ENCODE measurements at places on chromosomes 3 and 15.

- DNase-seq, result no peak
Observed at GRCh38 chr3:129365296-129366136, 62.9 kb downstream of the EFCAB12 start.

DNA sequence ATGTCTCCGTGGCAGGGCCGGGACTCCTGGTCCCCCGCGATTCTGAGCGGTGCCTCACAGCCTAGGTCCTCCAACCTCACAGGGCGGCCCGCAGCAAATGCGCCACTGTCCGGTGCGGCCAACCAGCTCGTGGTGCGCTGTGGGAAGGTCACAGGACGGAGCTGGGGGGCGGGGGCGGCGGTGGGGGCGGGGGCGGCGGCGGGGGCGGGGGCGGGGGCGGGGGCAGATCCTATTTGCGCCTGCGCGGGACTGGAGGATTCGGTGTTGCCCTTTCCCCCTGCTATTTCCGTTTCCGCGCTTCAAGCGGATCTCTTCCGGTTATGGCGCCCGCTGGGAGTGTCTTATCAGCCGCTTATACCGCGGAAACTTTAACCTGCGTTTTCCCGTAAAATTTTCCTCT is 106.7 kb upstream of the SNRPN start:
- DNase-seq, result peak; percentile 28

DNA sequence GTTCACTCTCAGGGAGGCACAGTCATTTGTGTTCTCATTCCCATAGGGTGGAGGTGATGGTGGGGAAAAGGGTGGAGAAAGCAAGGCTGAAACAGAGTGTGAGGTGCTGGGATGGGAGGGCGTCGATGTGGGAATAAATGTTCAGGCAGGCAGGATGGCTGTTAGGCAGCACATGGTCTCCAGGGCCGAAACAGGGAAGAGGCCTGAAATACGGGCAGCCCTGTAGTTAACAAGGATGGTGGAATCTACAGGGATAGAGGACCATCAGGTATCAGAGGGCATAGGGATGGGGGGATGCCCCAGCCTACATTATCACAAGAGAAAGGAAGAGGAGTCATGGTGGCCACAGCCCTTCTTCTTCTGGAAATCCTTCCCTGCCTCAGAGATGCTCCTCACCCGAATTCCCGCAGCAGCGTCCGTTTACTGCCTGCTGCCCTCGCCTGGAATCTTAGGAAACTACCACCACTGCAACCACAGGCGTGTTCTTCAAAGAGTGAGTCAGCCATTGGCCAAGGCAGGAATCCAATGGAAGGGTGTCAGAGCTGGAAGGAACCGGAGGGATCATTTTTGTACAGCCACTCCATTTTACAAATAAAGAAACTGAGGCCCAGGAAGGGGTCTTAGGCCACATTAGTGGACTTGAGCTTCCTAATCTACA is 49.7 kb upstream of the POMGNT2 start:
- DNase-seq, result no peak

- DNase-seq, result no peak
Observed at GRCh38 chr3:136952292-136952691, 5.5 kb upstream of the IL20RB start.

- no peak for DNase-seq
Observed at GRCh38 chr15:88651971-88652370, 13.2 kb downstream of the ISG20 start.

- no peak for DNase-seq
Observed at GRCh38 chr3:135513106-135514059, 452.1 kb upstream of the PPP2R3A start.

GRCh38 chr15:51240066-51240465 is 98.3 kb downstream of the CYP19A1 start:
- DNase-seq, result no peak

DNA sequence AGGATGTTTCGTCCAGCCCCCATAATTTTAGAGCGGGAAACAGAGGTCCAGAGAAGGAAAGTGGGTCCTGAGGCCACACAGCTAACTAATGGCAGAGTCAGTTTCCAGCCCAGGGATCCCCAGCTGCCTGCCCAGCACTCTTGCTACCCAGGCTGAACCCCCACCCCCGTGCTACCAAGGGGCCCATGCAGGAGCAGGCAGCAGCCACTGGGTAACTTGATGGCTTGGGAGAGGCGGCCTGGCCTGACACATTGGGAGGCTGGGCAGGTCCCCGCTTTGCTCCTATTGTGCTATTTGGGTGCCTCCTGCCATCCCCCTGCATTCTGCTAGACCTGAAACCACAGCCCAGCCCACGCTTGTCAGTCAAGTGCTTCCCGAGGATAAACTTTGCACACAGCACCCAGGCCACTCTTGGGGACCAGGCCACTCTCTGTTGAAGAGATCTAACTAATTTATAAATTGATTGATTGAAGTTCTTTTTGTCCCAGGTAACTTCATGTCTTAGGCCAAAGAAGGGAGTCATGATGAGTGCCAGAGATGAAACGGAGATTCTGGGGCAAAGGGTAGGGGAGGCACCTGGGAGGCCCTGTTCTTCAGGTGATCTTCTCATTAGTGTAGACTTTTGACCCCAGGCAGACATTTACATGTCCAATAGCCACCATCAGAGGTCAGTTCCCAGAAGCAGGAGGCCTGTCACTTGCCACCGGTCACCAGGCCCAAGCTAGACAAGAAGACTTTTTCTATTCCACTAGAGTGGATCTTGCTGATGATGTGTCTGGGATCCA is 7.0 kb downstream of the PAK6 start:
- no peak for DNase-seq

- DNase-seq, result no peak
Observed at GRCh38 chr3:178628037-178628436, 91.8 kb downstream of the KCNMB2 start.

- no peak for DNase-seq
Observed at GRCh38 chr3:170899455-170899854, 9.0 kb downstream of the EIF5A2 start.

DNA sequence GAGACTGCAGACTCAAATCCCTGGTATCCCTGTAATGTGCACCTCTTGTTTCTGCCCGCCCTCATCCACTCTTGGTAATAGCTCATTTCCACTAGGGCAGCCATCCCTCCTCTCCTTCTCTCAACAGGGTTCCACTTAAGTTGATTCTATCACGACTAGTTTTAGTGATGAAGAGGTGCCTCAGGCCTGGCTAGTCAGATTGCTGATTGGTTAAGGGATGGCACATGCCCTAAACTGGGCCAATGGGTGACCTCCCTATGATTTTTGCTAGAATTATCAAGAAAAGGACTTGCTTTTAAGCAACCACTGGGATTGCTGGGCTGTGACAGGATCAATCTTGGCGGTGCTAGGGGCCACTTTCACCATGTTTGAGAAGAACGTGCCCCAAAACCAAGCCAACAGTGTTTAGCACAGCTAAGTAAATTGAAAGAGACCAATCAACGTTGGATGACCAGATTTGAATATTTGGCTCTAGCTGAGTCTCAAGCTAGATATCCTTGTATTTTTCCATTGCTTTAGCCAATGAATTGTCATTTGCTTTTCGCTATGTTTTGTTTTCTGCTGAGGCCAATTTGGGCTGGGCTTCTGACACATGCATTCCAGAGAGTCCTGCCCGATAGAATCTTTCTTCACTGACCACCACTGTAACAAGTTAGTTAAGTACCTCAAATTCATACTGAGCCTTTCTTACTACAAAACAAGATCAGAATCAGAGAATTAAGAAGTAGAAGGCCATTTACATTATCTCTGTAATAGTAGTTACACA is 131.0 kb downstream of the PDZRN3 start:
- no peak for DNase-seq

DNA sequence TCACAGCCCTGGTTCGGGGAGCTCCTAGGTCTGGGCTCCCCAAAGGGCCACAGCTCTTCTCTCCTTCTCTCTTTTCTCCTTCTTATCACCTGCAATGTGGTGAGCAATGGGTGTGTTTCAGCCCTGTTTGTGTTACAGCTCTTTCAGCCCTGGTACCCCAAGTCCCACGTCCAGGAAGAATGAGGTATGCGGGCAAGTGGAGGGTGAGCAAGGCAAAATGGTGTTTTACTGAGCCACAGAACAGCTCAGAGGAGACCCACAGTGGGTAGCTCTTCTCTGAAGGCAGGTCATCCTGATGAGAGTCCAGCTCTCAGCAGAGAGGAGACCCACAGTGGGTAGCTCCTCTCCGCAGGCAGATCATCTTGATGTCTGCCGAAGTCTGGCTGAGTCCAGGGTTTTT is 86.8 kb downstream of the BFSP2 start:
- no peak for DNase-seq

- DNase-seq, result no peak
Observed at GRCh38 chr15:27339138-27339537, 368.2 kb downstream of the GABRG3 start.

DNA sequence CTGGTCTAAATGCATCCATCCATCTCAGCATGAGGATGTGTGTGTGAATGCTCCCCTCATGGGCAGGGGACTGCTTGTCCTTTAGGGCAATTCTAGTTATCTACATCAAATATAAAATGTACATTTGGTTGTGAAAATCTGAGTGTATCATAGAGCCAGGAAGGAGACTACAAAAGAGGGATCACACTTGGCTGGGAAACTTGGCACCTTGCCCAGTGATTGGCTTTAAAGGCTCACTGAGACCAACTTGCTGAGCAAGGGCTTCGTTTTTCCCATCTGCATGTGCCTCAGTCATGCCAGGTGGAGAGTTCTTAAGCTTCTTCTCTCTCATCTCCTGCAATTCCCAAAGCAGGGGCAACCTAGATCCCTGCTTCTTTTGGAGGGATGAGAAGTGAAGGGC is 5.2 kb downstream of the CAPN3 start:
- DNase-seq, result no peak

DNA sequence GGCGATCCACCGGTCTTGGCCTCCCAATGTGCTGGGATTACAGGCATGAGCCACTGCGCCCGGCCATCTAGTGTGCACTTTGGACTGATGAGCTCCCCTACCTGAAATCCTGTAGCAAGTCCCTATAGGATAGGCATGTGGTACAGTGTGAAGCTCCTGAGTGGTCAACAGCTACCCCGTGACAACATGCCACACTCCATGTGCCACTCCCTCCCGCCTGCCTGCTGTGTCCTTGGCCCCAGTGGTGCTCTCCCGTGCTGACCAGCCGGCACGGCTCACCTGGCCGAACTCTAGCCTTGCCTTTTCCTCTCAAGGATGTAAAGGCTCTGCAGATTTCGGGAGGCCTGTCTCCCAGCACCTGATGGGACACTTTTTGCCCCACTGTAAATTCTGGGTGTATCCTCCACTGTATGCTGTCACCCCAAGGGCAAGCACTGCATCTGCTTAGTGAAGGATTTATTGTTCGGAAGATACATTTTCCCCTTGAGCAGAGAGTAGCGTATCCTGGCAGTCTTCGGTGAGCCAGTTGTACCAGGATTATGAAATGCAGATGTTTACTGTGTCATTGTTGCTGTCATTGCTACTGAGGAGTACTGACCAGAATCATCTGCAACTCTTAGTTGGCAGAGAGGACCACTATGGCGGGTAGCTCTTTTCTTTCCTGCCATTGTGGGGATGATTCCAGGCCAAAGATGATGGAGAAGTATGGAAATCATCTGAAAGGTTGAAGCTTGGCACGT is 64.7 kb downstream of the IGF1R start:
- no peak for DNase-seq

DNA sequence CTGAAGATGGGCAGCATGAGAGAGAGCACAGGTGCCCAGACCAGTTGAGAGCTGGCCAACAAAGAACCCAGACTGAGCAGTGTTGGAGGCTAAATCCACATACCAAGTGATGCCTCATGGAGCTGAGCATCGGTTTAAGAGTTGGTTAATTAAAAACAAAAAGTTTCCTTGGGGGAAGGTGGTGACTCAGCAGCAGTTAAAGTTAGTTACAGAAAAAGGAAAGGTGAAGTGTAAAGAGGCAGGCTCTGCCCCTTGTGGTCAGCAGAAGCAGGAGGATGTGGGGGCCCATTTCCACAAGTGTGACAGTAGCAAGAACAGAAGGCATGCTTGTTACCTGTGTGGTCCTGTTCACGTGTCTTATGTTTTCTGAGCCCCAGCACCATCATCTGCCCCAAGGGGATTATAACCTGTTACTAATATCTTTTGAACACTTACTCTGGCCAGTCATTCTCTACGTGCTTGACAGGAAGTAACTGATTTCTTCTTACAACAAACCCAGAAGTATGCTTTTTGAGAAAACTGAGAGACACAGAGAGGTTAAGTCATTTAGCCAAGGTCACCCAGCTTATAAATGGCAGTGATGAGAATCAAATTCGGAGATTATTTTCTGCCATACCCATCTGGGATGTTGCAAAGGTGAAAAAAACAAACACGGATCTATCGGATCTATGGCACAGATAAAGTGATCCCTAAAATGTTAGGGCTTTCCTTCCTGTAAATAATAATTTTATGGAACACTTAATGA is 91.0 kb downstream of the EPHB1 start:
- no peak for DNase-seq

DNA sequence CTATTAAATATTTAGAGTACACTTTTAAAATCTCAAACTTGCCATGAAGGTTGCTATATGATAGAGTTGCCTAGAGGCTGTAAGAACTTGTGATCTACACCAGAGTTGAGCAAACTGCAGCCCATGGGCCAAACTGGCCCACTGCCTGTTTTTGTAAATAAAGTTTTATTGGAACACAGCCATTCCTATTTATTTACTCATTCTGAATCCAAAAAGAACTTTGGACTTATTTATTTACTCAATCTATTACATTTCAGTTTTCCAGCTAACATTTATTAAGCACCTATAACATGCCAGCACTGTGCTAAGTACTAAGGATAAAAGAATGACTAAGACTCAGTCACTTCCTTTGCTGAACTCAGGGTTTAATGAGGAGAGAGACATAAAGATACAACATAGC is 403.6 kb downstream of the ERC2 start:
- no peak for DNase-seq

- DNase-seq, result no peak
Observed at GRCh38 chr15:92666780-92667179, 11.2 kb upstream of the FAM174B start.

DNA sequence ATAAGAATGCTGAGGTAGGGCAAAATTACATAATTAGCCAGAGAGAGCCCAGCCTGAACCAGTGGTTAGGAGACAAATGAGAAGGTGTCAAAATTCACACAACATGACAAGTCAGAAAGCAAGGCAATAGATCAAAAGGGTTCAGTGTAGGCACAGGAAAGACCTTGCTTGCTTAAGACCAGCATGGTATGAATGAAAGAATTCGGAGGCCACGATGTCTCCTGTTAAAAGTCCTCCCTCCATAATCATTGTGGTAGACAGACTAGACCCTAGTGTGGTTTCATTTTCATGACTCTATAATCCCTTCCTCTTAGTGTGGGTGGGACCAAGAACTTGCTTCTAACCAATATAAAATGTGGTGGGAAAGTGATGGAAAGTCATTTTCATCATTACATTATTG is 98.7 kb upstream of the ANKRD28 start:
- DNase-seq, result no peak

DNA sequence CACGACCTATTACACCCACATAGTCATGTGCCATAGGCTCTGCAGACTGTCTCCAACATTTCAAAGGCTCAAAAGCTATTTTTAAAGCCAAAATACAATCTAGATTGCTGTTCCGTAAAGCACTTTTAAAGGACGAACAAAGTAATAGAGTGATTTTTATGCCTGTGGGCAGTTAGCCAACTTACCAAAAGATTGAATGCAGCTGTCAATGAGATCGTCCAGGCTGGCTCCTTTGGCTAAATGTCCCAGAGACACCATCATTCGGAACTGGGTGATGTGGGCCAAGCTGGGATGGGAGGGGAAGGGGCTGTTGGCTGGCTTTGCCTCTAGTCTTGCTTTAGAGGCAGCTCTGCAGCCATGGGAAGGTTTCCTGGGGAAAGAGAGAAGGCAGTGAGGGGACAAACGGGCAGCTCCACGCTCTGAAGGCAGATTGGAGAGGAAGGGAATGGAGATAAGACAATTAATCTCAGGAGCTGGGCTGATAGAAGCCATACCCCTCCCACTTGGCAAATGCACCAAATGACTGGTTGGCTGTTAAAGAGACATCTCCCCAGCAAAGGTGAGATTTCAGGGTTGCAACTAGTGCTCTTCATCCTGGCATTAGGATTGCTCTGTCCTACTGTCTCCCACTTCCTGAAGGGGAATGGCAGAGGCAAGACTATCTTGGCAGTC is 4.8 kb downstream of the RASGRP1 start:
- DNase-seq, result no peak
